CD4-positive, alpha-beta T cell (primary cell): ENCODE measurements at places on chromosomes 12 and 14. TPM values are rescaled to one million over a fixed set of nuclear protein-coding genes. Genes with fewer than 3 reads are reported as not detected.

- peak; percentile 36 for DNase-seq
- H3K27me3 ChIP-seq = no peaks in the 10 kb centered on the region
- no peak overlapping the region for H3K27ac ChIP-seq
- H3K36me3 ChIP-seq = no peaks in the 10 kb centered on the region
Measured at GRCh38 chr14:97380539-97380941, 583.4 kb downstream of the VRK1 start.

- H3K36me3 ChIP-seq = peaks cover 23% of the 10 kb centered on the region
- no peak for DNase-seq
- H3K27me3 ChIP-seq = no peaks in the 10 kb centered on the region
- H3K27ac ChIP-seq = no peak overlapping the region
Measured at GRCh38 chr14:75821831-75822521, 159.8 kb downstream of the TGFB3 start.

- no peak overlapping the region for H3K4me3 ChIP-seq
- no peak for DNase-seq
- no peaks in the 10 kb centered on the region for H3K4me1 ChIP-seq
- H3K27me3 ChIP-seq = no peaks in the 10 kb centered on the region
- no peak overlapping the region for H3K27ac ChIP-seq
Measured at GRCh38 chr14:81571437-81571836, 37.8 kb upstream of the SEL1L start.

DNA sequence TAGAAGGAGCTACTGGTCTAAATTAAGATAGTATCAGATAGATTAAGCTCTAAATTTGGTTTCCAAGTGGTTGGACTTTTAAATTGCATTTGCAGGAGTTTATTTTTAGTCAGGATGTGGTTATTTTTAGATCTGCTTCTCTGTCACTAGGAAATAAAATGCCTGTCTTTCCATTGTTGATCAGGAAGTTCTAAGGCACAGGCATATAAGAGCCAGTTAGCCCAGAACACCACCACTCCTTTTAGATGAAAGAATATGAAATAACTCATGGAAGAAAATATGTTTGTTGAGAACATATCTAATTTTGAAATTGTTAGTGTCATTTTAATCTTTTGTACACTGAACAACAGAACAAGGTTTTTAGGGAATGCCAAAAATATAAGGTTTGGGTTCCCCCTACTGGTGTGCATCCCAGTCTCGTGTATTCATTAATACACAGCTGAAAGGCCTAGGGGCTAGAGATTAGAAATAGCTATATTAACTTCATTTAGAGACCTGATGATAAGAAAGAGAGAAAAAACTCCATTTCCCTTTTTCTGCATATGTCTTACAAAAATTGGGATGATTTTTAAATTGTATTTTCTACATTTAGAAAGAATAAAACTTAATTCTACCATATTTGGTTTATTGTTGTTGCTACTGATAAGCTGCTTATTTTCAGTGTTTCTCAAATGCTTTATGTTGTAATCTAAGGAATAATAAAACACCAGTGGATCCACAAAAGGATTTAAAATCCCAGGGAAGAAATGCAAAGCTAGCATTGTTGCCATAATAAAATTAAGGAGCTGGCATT lies 67.2 kb downstream of the RIC8B start:
- H3K4me3 ChIP-seq = no peak overlapping the region
- no peak overlapping the region for H3K27ac ChIP-seq
- H3K27me3 ChIP-seq = no peaks in the 10 kb centered on the region
- peaks cover 30% of the 10 kb centered on the region for H3K36me3 ChIP-seq

DNA sequence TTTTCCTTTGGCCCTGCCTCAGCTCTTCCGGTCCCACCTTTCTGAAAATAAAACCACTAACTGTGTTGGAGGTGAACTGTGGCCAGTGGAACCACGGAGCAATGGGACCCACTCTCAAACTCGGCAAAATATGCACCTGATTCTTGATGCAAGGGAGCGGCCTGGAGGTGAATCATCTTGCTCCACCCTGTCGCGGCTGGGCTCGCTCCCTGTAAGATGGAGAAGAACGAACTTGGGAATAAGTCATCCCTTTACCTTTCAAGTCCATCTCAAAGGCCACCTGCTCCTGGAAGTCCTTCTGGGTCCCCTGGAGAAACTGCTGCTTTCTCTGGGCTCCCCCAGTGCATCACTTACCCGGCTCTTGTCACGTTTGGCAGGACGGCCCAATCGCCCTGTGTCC lies 309.9 kb downstream of the BCL11B start:
- no peak overlapping the region for H3K27ac ChIP-seq
- DNase-seq = no peak
- H3K4me1 ChIP-seq = peaks cover 40% of the 10 kb centered on the region
- no peak overlapping the region for H3K4me3 ChIP-seq
- no peaks in the 10 kb centered on the region for H3K36me3 ChIP-seq
- H3K27me3 ChIP-seq = no peaks in the 10 kb centered on the region

Gene TEP1
- 17.4 TPM for total RNA-seq

GRCh38 chr14:31950764-31951637 lies 126.1 kb upstream of the ARHGAP5 start:
- H3K36me3 ChIP-seq = no peaks in the 10 kb centered on the region
- no peak overlapping the region for H3K4me3 ChIP-seq
- H3K27me3 ChIP-seq = no peaks in the 10 kb centered on the region
- no peak overlapping the region for H3K27ac ChIP-seq
- no peak for DNase-seq

DNA sequence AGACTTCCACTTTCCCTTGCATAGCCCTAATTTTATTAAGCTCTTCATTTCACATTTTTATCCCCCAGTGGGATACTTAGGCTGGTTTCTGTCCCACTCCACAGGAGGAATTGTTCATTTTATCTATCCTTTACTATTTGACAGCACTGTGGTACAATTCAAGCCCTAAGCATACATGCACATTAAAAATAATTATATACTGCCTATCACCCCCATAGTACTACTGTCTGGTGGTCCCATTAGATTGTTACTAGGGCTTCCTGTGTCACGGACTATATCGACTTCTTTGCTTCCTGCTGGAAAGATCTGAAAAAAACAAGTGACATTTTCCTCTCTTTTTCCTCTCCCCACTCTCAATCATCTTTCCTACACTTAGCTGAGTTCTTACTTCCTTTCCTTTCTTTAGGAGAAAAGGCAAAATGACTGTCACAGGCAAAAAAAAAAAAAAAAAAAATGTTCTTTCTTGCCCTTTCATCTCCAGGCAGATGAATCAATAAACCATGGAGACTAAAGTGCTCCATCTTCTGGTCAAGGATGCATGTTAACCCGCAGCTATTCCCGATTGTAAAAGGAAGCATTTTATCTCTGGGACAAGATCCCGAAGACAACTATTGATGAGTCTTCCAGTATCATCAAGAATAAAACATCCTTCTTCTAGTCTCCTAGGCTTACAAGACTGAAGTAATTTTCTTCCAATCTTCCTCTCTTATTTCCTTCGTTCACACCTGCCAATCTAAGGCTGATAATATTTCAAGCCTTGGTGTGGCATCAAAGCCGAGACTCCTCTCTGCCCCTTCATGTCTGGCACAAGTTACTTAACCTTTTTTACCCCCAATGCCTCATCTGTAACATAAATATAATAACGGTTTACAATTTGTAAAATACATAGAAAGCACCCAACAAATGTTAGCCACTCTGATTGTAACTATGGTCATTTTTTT lies 94.4 kb upstream of the PLEKHG7 start:
- H3K27me3 ChIP-seq = no peaks in the 10 kb centered on the region
- no peaks in the 10 kb centered on the region for H3K4me1 ChIP-seq
- H3K27ac ChIP-seq = no peak overlapping the region
- H3K36me3 ChIP-seq = no peaks in the 10 kb centered on the region
- DNase-seq = no peak

DNA sequence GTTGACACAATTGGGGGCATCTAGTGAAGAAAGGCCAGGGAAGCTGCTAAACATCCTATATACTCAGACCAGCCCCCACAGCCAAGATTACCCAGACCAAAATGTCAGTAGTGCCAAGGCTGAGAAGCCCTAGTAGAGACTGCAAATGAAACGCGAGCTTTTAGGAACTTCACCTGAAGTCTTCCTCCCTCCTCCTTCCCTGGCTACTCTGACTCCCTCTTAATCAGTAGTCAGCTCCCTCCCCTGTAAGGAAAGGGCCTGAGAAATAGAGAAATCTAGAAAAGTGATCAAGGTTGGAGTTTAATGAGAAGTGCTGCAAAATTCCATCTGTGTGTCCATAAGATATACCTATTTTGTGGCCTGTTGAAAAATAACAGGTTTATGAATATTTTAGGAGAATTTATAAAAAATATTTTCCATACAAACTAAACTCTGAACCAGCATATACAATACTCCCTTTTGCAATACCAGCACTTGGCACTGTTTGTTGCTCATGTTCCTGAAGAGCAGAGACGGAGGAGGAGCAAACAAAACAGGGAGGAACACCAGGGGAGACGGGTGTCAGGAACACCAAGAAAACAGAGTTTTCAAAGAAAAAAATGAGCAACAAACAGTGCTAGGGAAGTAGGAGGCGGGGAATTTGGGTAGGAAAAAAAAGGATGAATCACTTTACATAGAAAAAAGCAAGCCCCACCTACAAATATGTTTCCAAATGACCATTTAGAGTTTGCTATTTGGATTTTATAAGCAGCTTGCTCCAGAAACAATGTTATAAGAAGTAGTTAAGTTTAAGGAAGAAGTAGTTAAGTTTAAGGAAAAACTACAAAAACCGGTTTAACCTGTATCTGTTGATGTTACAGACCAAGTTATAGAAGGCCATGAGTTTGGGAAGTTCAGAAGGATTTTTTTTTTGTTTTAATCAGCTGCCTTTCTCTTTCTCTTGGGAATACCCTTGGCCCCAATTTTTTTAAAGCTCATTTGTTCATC lies 282.1 kb upstream of the GRIP1 start:
- H3K27me3 ChIP-seq = no peaks in the 10 kb centered on the region
- no peak overlapping the region for H3K4me3 ChIP-seq
- H3K4me1 ChIP-seq = peaks cover 13% of the 10 kb centered on the region
- no peaks in the 10 kb centered on the region for H3K36me3 ChIP-seq
- no peak for DNase-seq
- H3K27ac ChIP-seq = no peak overlapping the region

GRCh38 chr14:58912287-58912686 lies 274.5 kb downstream of the DACT1 start:
- no peak for DNase-seq
- H3K36me3 ChIP-seq = no peaks in the 10 kb centered on the region
- H3K27me3 ChIP-seq = no peaks in the 10 kb centered on the region

GRCh38 chr14:101797856-101798255 lies 36.3 kb downstream of the PPP2R5C start:
- no peak overlapping the region for H3K4me3 ChIP-seq
- H3K4me1 ChIP-seq = peaks cover 6% of the 10 kb centered on the region
- H3K27me3 ChIP-seq = no peaks in the 10 kb centered on the region
- peaks cover 4% of the 10 kb centered on the region for H3K36me3 ChIP-seq
- no peak for DNase-seq
- no peak overlapping the region for H3K27ac ChIP-seq

- H3K4me1 ChIP-seq = peaks cover 50% of the 10 kb centered on the region
- H3K4me3 ChIP-seq = peak overlapping the region; percentile 52
- DNase-seq = peak; percentile 87
- H3K36me3 ChIP-seq = peaks cover 27% of the 10 kb centered on the region
- peak overlapping the region; percentile 74 for H3K27ac ChIP-seq
Measured at GRCh38 chr12:124466216-124467128, 100.9 kb downstream of the NCOR2 start.

DNA sequence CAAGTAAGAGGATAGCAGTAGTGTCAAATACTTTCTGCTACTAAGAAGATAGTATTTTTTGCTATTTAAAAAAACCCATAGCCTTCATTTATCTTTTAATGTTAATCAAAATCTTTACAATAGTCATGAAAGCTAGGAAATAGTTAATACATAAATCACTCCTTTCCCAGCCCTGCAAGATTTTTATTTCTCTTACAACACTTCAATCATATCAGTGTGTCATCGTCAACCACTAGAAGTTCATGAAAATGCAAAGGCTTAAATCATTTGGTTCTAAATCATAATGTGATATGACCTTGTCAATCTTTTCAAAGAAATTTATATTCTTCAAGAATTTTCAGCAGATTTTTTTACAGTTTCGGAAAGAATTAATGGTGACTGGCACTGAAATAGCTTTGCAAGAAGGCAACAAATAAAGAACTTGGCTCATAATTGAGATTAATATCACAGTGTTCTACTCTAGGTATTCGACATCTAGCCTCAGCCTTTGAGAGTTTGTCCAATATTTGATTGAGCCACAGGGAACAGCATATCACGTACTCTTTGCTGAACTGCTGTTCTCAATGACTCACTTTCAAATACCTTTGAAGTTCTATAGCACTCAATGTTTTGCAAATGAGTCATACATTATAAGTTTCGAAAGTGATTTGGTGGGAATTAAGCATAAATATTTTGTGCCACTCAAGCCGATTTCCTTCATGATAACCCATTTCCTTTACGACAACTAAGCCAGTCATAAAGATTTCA lies 384.0 kb upstream of the FOXG1 start:
- H3K36me3 ChIP-seq = no peaks in the 10 kb centered on the region
- H3K4me3 ChIP-seq = no peak overlapping the region
- no peak for DNase-seq
- no peaks in the 10 kb centered on the region for H3K27me3 ChIP-seq
- no peak overlapping the region for H3K27ac ChIP-seq

GRCh38 chr14:68361231-68361630 lies 431.6 kb downstream of the ZFP36L1 start:
- no peak for DNase-seq
- H3K27me3 ChIP-seq = no peaks in the 10 kb centered on the region
- no peak overlapping the region for H3K4me3 ChIP-seq
- no peaks in the 10 kb centered on the region for H3K36me3 ChIP-seq

- DNase-seq = no peak
- H3K4me3 ChIP-seq = no peak overlapping the region
- H3K36me3 ChIP-seq = no peaks in the 10 kb centered on the region
- H3K27me3 ChIP-seq = no peaks in the 10 kb centered on the region
- H3K27ac ChIP-seq = no peak overlapping the region
Measured at GRCh38 chr12:6374028-6374785, 1.2 kb downstream of the SCNN1A start.

- H3K4me1 ChIP-seq = peaks cover 26% of the 10 kb centered on the region
- H3K4me3 ChIP-seq = peak overlapping the region; percentile 62
- H3K27me3 ChIP-seq = no peaks in the 10 kb centered on the region
- H3K27ac ChIP-seq = peak overlapping the region; percentile 70
- DNase-seq = no peak
Measured at GRCh38 chr14:89702073-89702875, 252.3 kb downstream of the EFCAB11 start.

Gene FBLN5
- total RNA-seq = 1.2 TPM

- H3K36me3 ChIP-seq = peaks cover 29% of the 10 kb centered on the region
- H3K4me1 ChIP-seq = peaks cover 22% of the 10 kb centered on the region
- no peak overlapping the region for H3K4me3 ChIP-seq
- no peaks in the 10 kb centered on the region for H3K27me3 ChIP-seq
Measured at GRCh38 chr14:50795909-50796308, 35.1 kb downstream of the NIN start.

DNA sequence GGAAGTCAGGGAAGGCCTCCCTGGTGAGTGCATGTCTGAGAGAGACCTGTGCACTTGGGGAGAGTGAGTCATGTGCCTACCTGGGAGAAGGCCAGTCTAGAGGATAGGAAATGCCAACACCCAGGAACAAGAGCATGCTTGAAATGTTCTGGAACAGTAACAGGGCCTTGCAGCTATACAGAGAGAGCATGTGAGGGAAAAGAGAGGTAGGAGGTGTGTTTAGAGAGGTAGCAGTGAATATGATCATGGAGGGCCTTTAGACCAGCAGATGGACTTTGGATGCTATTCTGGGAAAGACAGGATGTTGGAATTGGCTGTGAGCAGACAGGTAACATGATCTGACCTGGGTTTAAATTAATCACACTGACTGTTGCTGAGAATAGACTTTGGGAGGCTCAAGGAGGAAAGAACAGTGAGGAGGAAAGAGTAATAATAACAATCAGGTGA lies 1143.6 kb downstream of the FLRT2 start:
- H3K36me3 ChIP-seq = no peaks in the 10 kb centered on the region
- H3K4me1 ChIP-seq = no peaks in the 10 kb centered on the region
